ENCODE measurements at places on chromosomes 4 and X.

- DNase-seq = peak; percentile 16
Measured at GRCh38 chrX:44795945-44796450, 47.8 kb upstream of the DUSP21 start.

- no peak for DNase-seq
Measured at GRCh38 chr4:163350672-163351071, 7.0 kb downstream of the NPY5R start.

DNA sequence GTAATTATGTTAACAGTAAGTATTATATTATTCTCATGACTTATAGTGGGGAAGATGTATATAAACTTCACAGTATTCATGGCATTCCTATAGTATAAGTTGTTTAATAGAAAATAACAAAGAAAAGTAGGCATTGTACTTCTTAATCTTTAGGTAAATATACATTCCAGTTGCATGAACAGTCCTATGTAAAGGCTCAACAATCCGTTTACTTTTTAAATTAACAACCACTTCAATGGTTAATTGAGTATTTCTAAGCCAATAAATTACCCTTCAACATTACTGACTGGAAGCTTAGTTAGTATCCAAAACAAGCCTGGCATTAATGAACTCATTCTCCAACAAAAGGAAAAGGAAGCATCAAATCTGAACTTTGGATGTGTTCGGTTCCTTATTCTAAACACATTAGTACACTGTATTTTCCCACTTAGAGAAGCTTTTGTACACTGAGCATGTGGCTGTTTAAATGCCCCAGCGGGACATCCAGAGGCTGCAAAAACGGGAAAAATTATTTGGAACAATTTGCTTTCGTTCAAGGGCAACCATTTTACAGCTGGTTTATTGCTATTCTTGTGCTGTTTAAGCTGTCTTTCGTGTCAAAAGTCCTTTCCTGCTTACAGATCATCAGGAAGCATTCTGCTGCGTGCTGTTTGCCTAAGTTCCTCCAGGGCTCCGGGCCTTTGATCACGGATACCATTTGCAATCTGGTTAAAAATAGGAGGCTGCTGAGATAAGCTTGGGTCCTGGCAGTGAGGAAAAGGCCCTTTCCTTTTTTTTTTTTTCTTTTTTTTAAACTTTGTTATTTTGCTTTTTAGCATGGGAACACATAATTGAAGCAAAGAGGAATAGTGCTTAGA lies 460.3 kb downstream of the SPRY1 start:
- DNase-seq = no peak

DNA sequence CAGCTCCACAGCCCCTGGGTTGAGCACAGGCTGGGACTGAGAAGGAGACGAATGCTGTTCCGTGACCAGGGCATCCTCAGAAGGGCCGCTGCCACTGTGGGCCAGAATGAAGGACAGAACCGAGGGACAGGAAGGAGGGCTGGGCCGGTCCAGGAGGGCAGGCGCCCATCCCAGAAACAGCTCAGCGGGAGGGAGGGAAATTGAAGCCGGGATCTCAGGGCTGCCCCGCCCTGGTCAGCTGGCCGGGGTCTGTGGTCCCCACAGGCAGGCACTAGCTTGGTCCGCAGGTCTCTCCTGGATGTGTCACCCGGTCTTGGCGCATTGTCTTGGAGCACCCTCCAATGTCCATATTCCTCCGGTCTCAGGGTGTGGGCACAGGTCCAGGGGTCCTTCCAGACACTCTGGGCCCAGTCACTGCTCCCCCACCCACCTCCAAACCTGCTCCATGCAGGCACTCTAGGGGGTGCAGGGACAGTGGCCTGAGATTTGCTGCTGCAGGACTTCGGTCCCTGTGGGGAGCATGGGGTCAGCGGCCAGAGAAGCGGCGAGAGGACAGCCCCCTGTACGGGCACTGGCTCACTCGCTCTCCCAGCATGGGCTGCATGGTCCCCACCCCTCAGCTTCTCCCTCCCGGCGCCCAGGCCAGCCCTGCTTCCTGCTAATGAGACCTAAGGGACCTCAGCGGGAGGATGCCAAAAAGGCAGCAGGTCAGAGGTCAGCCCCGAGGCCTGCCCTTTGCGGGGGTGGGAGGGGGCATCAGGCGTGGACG lies 23.9 kb upstream of the MXD4 start:
- no peak for DNase-seq
